Esophagus squamous epithelium (tissue), 5 donors: ENCODE measurements at places on chromosomes 2 and 18. TPM values are rescaled to one million over a fixed set of nuclear protein-coding genes. Genes with fewer than 3 reads are reported as not detected.

IL36B gene
- 1.5 TPM for total RNA-seq

CCDC150 gene
- total RNA-seq, result 10.1 TPM

PAPOLG gene
- total RNA-seq, result 7.4 TPM

GCG gene
- not detected for total RNA-seq

MERTK gene
- 1.7 TPM for total RNA-seq

DYNAP gene
- 38.5 TPM for total RNA-seq

EFR3B gene
- under 0.01 TPM for total RNA-seq

DNA sequence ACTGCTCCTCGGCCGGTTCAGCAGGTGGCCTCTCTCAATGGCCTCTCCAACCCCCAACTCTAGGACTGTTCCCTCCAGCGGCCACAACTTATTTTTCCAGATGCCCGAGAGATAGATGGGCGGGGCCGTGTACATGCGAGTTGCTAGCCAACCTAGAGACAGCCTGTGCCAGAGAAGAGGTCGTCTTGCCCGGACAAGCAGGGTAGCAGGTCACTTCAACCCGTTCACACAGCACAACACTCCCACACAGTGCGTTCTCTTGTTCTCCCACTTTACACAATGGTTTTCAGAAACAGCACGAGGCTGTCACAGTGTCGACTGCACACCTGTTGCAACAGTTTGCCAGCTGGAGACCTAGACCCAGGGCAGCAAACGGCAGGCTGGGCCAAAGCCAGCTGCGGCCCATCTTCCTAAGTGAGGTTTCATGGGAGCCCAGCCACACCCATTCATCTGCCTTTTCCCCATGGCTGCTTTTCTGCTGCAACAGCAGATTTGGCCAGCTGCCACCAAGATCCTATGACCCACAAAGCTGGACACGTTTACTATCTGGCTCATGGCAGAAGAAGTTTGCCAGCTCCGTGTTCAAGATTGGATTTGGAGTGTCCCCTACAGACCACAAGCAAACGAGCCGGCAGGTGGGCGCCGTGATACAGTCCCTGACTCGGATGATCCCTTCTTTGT lies 7.3 kb upstream of the PRLH start:
- no peak overlapping the region for H3K27ac ChIP-seq
- no peak overlapping the region for H3K4me3 ChIP-seq
- no peak for DNase-seq
- peaks cover 10% of the 10 kb centered on the region for H3K4me1 ChIP-seq
- no peaks in the 10 kb centered on the region for H3K27me3 ChIP-seq

DNA sequence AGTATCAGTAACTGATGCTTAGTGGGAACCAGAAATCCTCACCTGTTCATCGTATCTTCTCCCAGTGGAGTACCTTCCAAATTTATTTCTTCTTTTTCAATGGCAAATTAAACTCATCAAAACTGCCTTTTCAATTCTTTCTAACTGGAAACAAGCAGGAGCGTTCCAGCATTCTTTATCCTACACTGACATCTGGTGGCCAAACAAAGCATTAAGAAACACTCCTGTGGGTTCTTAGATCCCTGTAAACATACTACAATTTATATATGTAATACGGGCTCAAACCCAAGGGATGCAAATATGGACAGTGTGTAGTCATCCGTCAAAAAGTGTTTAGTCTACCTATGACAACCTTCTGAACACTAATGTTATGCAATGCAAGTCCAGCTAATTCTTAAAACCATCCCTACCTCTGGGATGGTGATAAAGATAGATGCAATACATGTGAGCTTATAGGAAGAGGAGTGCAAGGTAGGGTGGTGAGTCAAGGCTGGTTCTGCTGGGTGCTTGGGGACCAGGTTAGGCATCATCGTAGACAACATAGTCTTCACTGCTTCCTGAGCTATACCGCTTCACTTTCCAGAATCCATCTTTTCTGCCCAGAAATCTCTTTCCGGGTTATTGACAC lies 375.0 kb downstream of the CTNNA2 start:
- H3K36me3 ChIP-seq, result no peaks in the 10 kb centered on the region
- H3K4me1 ChIP-seq, result no peaks in the 10 kb centered on the region
- H3K27ac ChIP-seq, result no peak overlapping the region
- H3K4me3 ChIP-seq, result no peak overlapping the region
- no peaks in the 10 kb centered on the region for H3K27me3 ChIP-seq

GRCh38 chr2:116510117-116510671 lies 1304.3 kb upstream of the DDX18 start:
- H3K36me3 ChIP-seq, result no peaks in the 10 kb centered on the region
- no peak overlapping the region for H3K27ac ChIP-seq
- DNase-seq, result no peak
- no peak overlapping the region for H3K4me3 ChIP-seq
- H3K27me3 ChIP-seq, result no peaks in the 10 kb centered on the region
- no peaks in the 10 kb centered on the region for H3K4me1 ChIP-seq

DNA sequence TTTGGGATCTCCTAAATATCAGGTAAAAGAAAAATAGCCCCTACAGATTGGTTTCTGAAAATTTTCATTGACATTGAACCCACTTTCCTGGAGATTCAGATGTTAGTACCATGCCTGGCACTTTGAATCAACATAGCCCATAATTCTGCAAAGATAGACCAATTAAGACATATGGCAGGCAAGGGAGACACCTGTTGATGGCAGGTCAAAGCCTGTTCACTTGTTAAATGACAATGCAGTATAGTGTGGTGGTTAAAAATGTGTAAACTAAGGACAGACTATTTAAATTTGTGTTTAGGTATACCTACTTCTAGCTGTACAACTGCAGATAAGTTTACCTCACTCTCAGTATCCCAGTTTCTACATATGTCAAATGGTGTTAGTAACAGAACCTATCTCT lies 178.1 kb upstream of the MMADHC start:
- no peak for DNase-seq
- no peaks in the 10 kb centered on the region for H3K36me3 ChIP-seq
- H3K27ac ChIP-seq, result no peak overlapping the region
- no peak overlapping the region for H3K4me3 ChIP-seq

DNA sequence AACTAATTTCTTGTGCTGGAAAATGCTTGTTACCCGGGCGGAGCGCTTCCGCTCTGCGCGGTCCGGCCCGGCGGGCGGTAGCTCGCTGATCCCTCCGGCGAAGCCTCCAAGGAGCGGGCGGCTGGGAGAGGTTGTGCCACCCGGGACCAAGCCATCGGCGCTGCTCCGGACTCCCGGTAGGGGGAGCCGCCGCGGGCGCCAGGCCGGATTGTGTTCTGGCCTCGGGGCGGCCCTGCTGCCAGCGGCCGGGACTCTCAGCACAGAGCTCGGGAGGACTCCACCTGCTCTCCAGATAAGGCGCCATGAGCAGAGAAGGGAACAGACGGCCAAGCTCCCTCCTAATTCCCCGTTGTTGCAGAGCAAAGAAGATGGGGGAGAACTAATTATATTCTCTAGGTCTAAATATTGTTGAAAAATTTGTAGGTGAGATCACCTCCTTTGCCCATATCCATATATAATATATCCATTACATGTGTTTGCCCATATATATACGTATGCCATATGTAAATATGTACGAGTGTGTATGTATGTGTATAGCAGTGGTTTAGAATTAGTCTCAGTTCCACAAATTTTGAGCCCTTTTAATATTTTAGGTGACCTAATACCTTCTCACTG lies 13.8 kb upstream of the SATB2 start:
- no peak for DNase-seq
- H3K4me3 ChIP-seq, result no peak overlapping the region
- H3K27ac ChIP-seq, result no peak overlapping the region
- peaks cover 47% of the 10 kb centered on the region for H3K27me3 ChIP-seq

DNA sequence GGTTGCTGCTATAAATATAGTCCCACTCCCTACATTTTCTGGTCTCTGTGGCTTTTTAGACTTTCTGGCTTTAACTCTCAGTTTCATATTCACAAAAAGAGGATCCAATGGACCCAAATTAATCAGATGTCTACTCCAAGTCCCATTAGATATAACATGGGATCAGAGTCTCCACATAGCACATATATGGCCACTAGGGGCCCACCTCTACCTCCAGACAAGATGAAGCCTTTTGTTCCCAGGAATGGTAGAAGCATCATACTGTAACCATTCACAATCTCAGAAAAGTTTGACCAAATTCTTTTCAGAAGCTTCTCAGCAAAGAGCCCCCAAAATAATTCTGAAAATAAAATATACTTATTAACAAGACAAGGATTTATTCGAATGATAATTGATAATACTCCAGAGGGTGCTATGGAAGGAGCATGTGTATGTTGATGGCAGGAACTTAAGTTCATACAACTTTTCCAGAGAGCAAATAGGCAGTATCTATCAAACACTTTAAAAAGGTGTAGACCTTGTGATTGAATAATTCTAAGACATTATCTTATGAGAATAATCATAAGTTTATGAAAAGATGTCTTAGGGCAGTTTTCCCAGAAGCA lies 382.3 kb upstream of the CRIM1 start:
- no peaks in the 10 kb centered on the region for H3K36me3 ChIP-seq
- no peak overlapping the region for H3K27ac ChIP-seq
- H3K27me3 ChIP-seq, result no peaks in the 10 kb centered on the region

DNA sequence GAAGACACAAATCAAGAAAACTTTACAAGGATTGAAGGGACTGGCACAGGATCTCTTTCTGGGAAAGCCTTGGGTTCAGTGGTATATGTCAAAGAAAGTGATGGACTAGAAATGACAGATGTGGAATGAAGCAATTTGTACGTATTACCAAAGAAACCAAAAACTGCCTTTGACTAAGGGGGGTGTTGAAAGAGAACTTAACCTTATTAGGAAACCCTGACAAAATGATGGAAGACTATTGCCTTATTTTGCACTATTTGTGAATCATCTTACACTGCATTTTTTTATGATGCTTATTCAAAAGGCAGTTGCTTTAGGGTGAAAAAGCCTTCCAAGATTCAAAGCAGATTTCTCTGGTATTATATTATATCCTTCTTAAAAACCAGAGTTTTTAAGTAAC lies 4.0 kb downstream of the TSGA10 start:
- no peaks in the 10 kb centered on the region for H3K27me3 ChIP-seq
- no peaks in the 10 kb centered on the region for H3K36me3 ChIP-seq
- peaks cover 16% of the 10 kb centered on the region for H3K4me1 ChIP-seq
- H3K4me3 ChIP-seq, result no peak overlapping the region

GRCh38 chr2:196075196-196075595 lies 6.6 kb upstream of the DNAH7 start:
- no peak for DNase-seq
- H3K27me3 ChIP-seq, result no peaks in the 10 kb centered on the region
- no peak overlapping the region for H3K4me3 ChIP-seq
- H3K36me3 ChIP-seq, result no peaks in the 10 kb centered on the region
- no peaks in the 10 kb centered on the region for H3K4me1 ChIP-seq
- no peak overlapping the region for H3K27ac ChIP-seq

DNA sequence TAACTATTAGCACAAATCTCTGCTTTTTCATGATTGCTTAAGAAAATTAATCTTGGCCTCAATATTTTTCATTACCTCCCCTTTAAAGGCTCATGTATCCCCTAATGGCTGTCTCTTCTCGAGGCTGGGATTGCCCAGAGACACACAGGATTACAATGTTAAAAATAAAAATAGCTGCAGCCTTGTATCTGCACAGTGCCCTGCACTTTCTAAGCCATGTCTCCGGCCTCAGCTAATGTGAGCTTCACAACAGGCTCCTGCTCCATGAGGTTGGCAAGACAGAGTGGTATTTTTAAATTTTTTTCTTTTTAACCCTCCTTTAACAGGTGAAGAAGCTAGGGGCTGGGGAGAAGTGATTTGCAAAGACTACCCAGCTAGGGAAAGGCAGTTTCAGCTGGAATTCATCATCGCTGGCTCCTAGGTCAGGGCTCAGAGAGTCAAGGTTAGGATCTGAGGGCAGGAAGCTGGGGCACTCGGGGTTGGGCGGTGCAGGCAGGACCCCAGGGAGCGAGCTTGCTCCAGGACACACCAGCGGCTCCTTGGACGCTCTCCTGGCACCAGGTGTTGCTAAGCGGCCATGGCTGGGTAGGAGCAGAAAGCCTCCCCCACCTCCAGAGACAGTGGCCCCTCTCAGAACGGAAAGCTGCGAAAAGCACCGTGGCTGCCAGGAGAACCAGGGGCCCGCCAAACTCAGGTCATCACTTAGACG lies 135.6 kb downstream of the SMAD2 start:
- H3K27ac ChIP-seq, result no peak overlapping the region
- peaks cover 21% of the 10 kb centered on the region for H3K27me3 ChIP-seq
- H3K4me3 ChIP-seq, result peak overlapping the region; percentile 12
- H3K36me3 ChIP-seq, result no peaks in the 10 kb centered on the region
- no peaks in the 10 kb centered on the region for H3K4me1 ChIP-seq
- DNase-seq, result no peak

DNA sequence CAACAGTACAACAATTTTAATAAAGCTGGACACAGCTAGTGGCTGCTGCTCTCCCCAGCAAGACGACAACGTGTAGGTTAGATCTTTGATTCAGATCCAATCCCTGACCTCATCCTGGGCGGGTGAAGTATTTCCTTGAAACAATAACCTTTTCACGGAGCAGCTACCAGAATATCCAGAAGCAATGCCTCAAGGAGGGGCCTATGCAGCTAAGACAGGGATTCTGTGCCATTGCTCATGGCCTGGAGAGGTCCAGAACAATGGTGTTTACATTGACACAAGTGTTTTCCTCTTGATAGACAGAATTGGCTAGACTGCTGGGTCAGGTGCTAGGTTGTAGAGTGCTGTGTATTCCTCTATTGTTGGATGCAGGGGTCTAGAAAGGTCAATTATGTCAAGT lies 520.1 kb downstream of the BCL11A start:
- no peaks in the 10 kb centered on the region for H3K4me1 ChIP-seq
- no peak overlapping the region for H3K27ac ChIP-seq
- no peaks in the 10 kb centered on the region for H3K36me3 ChIP-seq
- no peak for DNase-seq
- no peak overlapping the region for H3K4me3 ChIP-seq
- H3K27me3 ChIP-seq, result no peaks in the 10 kb centered on the region

DNA sequence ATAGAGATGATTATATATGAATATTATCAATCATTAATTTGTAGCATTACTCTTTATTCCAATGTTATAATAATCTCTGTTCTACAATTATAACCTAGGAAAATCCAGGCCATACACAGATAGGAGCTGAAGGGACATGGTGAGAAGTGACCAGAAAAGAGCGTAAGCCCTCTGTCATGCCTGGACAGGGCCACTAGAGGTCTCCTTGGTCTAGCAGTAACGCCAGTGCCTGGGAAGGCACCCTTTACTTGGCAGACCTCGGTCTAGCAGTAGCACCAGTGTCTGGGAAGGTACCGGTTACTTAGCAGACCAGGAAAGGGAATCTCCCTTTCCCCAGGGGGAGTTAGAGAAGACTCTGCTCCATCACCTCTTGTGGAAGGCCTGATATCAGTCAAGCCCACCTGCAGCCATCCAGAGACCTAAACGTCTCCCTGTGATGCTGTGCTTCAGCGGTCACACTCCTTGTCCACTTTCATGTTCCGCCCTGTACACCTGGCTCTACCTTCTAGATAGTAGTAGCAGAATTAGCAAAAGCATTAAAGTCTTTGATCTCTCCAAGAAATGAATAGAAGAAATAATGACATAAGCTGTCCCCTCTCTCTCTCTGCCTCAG lies 447.5 kb upstream of the FSIP2 start:
- DNase-seq, result no peak
- no peaks in the 10 kb centered on the region for H3K4me1 ChIP-seq
- no peaks in the 10 kb centered on the region for H3K27me3 ChIP-seq
- no peaks in the 10 kb centered on the region for H3K36me3 ChIP-seq
- no peak overlapping the region for H3K4me3 ChIP-seq
- H3K27ac ChIP-seq, result no peak overlapping the region

- no peak overlapping the region for H3K4me3 ChIP-seq
- DNase-seq, result no peak
- H3K27me3 ChIP-seq, result no peaks in the 10 kb centered on the region
- H3K27ac ChIP-seq, result no peak overlapping the region
Observed at GRCh38 chr2:46471697-46472096, 7.7 kb upstream of the TMEM247 start.
